ENCODE measurements at places on chromosomes 12 and 14.
A peak's percentile ranks its signal among the peaks of the same experiment; 100 is the strongest.

DNA sequence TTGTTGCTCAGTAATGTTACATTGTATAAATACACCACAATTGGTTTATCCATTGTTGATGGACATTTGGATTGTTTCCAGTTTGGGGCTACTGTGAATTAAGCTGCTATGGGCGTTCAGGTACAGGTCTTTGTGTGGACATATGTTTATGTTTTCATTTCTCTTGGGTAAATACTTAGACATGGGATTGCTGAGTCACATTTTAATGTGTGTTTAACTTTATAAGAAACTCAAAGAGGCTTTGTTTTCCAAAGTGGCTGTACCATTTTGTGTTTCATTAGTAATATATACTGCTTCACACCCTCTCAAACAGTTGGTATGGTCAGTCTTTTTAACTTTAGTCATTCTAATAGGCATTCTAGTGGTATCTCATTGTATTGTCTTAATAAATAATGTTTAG is 225.0 kb downstream of the SPTSSA start:
- H3K4me3 ChIP-seq = no peak overlapping the region
- no peaks in the 10 kb centered on the region for H3K4me1 ChIP-seq
- no peaks in the 10 kb centered on the region for H3K27me3 ChIP-seq
- no peaks in the 10 kb centered on the region for H3K36me3 ChIP-seq
- H3K27ac ChIP-seq = no peak overlapping the region
- no peak for DNase-seq

GRCh38 chr12:105429511-105429910 is 99.0 kb downstream of the C12orf75 start:
- no peak overlapping the region for H3K27ac ChIP-seq
- H3K4me1 ChIP-seq = no peaks in the 10 kb centered on the region
- DNase-seq = no peak

DNA sequence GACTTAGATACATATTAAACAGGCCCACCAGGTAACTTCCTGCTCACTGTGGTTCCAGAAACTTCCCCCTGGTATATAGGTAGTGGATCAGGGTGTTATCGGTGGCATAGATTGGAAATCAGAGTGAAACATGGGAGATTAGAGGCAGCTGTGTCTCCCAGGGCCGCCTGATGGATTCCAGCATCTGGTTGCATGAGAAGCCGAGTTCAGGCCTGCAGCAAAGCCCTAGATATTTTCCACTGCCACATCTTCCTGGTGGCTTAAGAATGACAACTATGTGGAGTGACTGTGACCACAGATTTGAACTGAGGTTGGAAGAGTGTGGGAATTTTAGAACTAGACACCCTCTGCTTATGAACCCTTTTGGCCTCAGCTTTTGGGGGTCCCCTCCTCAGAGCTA is 184.8 kb upstream of the NTF3 start:
- no peak overlapping the region for H3K27ac ChIP-seq
- DNase-seq = no peak
- no peaks in the 10 kb centered on the region for H3K36me3 ChIP-seq
- no peak overlapping the region for H3K4me3 ChIP-seq

GRCh38 chr12:77161944-77162343 is 96.6 kb upstream of the E2F7 start:
- H3K27ac ChIP-seq = no peak overlapping the region
- no peaks in the 10 kb centered on the region for H3K4me1 ChIP-seq
- H3K36me3 ChIP-seq = no peaks in the 10 kb centered on the region
- DNase-seq = no peak

- no peak for DNase-seq
- H3K4me3 ChIP-seq = no peak overlapping the region
- no peaks in the 10 kb centered on the region for H3K4me1 ChIP-seq
- H3K27me3 ChIP-seq = no peaks in the 10 kb centered on the region
- no peaks in the 10 kb centered on the region for H3K36me3 ChIP-seq
Measured at GRCh38 chr12:7650091-7650490, 15.6 kb downstream of the APOBEC1 start.

DNA sequence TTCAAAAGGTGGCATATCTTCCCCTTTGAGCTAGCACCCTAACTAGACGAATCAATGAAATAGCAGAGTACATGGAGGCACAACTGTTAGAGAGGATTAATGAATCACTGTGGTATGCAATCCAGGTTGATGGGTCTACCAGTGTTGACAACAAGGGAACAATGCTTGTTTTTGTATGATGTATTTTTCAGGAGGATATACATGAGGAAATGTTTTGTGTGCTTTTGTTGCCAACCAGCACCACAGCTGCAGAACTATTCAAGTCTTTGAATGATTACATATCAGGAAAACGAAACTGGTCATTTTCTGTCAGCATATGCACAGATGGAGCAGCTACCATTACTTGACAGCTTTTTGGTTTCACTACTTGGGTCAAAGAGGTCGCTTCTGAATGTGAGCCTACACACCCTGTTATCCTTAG is 142.6 kb downstream of the GPHN start:
- H3K27me3 ChIP-seq = no peaks in the 10 kb centered on the region
- DNase-seq = no peak
- H3K36me3 ChIP-seq = no peaks in the 10 kb centered on the region
- no peaks in the 10 kb centered on the region for H3K4me1 ChIP-seq

- no peak overlapping the region for H3K27ac ChIP-seq
- peaks cover 11% of the 10 kb centered on the region for H3K4me1 ChIP-seq
- no peak for DNase-seq
Measured at GRCh38 chr12:130830246-130830551, 8.9 kb downstream of the STX2 start.

GRCh38 chr12:82047446-82047845 is 288.3 kb upstream of the PPFIA2 start:
- H3K36me3 ChIP-seq = no peaks in the 10 kb centered on the region
- DNase-seq = no peak
- H3K4me3 ChIP-seq = no peak overlapping the region
- H3K27ac ChIP-seq = no peak overlapping the region
- no peaks in the 10 kb centered on the region for H3K27me3 ChIP-seq

DNA sequence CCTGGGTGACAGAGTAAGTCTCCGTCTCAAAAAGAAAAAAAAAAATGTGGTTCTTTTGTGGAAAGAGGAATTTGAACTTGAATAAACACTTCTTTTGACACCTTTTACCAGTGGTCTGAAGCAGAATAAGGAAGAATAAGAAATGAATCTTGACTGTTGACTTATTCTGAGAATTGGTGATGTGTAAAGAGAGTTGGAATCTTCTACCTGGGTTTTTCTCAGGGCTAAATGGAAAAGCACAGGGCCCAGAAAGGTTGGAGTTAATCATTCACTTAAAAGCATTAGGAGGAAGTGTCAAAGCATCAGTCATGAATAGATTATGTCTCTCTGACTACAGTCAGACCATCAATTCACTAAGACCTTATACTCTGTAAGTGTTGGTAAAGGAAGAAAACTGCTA is 13.9 kb downstream of the PNMA1 start:
- H3K4me1 ChIP-seq = no peaks in the 10 kb centered on the region
- H3K36me3 ChIP-seq = no peaks in the 10 kb centered on the region
- no peak overlapping the region for H3K4me3 ChIP-seq

DNA sequence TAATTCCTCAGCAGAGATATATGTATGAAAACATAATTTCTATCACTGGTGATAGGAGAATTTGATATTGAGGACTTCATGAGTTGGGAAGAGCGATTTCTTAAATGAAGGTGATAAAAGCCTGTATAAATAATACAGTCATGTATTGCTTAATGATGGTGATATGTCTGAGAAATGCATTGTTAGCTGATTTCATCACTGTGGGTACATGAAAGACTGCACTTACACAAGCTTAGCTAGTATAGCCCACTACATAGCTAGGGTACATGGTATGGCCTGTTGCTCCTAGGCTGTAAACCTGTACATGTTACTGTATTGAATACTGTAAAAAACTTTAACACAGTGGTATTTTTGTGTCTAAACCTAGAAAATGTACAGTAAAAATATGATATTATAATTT is 63.4 kb downstream of the ANO4 start:
- no peak for DNase-seq
- no peak overlapping the region for H3K27ac ChIP-seq
- H3K27me3 ChIP-seq = no peaks in the 10 kb centered on the region
- no peak overlapping the region for H3K4me3 ChIP-seq
- no peaks in the 10 kb centered on the region for H3K4me1 ChIP-seq

DNA sequence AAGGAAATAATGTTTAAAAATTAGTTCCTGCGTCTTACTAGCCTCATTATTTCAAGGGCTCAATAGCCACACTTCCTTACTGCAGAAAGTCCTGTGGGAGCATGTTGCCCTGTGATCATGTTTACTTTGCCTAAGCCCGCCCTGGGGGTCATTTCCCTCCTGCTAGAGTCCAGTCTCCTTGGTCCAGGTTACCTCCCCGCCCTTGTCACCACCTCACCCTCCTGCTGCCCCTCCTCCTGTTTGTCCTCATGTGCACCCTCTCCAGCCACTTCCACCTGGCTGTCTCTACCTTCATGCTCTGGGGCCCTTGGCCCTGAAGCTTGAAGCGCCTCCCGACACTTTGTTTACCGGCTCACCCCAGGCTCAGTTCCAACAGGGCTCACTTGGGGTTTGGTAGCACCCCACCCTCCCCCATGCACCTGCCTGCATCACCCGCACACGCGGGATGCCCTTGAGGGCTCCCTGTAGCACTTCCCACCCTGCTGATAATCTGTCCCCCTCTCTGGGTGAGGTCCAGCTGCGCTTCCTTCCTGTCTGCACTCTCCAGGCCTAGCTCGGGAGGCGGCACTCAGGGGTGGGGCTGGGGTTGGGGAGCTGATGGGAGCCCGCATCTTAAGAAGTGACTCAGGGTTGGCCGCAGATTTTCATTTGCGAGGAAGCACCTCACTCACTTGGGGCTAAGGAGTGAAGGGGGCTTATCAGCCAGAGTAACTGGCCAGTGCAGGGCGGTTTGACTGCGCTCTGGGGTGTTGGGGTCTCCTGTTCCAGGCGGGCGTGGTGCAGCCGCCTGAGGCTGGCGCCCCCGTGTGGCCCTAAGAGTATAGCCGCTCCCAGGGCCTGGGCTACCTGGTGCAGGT is 40.1 kb downstream of the SMIM41 start:
- DNase-seq = peak; percentile 94
- no peaks in the 10 kb centered on the region for H3K36me3 ChIP-seq
- H3K4me1 ChIP-seq = peaks cover 32% of the 10 kb centered on the region
- H3K27ac ChIP-seq = peak overlapping the region; percentile 74
- no peak overlapping the region for H3K4me3 ChIP-seq

GRCh38 chr12:2449586-2449985 is 345.2 kb upstream of the FKBP4 start:
- DNase-seq = no peak
- H3K36me3 ChIP-seq = no peaks in the 10 kb centered on the region
- no peaks in the 10 kb centered on the region for H3K27me3 ChIP-seq
- H3K4me3 ChIP-seq = no peak overlapping the region
- peaks cover 3% of the 10 kb centered on the region for H3K4me1 ChIP-seq

- H3K4me1 ChIP-seq = peaks cover 12% of the 10 kb centered on the region
- H3K4me3 ChIP-seq = no peak overlapping the region
- DNase-seq = no peak
- H3K27ac ChIP-seq = no peak overlapping the region
Measured at GRCh38 chr12:27965966-27966365, 6.6 kb downstream of the PTHLH start.

DNA sequence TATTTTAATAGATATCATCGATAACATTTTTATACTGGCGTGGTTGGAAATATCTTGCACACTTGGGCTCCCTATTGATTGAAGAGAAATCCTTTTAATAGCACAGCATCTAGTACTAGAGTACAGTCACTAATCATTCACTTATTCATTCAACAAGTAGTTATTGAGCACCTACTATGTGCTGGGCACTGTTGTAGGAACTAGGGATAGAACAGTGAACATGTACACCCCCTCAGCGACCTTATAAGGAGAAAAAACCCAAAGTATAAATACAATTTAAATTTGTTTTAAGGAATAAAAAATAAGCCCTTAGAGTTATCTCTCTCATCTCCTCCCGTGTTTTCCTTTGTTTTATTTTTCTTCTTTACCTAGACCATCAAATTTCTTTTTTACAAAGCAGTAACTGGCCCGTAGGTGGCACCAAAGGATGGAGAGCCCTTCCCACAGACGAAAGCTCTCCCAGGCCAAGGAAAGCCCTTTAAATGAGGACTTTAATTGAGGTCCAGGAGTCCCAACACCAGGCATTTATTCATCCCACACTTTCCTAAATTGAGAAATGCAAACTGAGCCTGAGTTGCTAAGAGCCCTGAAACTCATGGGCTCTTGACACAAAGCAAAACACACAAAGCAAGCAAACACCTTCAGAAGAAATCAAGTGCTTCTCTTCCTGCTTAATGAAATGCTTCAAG is 29.0 kb downstream of the PEBP1 start:
- H3K36me3 ChIP-seq = peaks cover 14% of the 10 kb centered on the region
- H3K4me1 ChIP-seq = peaks cover 4% of the 10 kb centered on the region
- no peaks in the 10 kb centered on the region for H3K27me3 ChIP-seq
- peak; percentile 32 for DNase-seq
- H3K4me3 ChIP-seq = no peak overlapping the region

DNA sequence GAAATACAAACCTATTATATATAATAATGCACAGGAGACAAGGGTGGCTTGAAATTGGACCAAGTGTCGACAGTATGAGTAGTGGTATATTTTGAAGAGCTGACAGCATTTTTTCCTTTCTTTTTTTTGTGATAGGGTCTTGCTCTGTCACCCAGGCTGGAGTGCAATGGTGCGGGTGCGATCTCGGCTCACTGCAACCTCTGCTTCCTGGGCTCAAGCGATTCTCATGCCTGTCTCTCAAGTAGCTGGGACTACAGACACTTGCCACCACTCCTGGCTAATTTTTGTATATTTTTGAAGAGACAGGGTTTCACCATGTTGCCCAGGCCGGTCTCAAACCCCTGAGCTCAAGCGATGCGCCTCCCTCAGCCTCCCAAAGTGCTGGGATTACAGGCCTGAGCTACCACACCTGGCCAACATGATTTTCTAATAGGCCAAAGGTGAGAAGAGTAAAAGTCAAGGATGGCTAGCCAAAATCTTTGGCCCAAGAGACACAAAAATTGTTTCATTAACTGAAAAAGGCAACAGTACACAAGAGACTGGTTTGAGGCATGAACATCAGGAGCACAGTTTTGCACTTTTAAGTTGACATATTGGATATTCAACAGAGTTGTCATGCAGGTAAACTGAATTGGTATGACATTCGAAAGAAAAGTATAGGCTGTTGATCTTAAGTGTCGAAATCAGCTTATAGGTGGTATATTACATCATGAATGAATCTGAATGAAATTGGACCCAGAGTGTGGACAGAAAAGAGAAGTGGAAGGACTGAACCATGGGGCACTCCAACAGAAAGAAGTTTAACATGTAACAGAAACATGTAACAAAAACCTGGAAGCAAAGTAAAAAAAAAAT is 12.5 kb downstream of the HNRNPC start:
- no peak overlapping the region for H3K4me3 ChIP-seq
- H3K27me3 ChIP-seq = no peaks in the 10 kb centered on the region
- DNase-seq = no peak

DNA sequence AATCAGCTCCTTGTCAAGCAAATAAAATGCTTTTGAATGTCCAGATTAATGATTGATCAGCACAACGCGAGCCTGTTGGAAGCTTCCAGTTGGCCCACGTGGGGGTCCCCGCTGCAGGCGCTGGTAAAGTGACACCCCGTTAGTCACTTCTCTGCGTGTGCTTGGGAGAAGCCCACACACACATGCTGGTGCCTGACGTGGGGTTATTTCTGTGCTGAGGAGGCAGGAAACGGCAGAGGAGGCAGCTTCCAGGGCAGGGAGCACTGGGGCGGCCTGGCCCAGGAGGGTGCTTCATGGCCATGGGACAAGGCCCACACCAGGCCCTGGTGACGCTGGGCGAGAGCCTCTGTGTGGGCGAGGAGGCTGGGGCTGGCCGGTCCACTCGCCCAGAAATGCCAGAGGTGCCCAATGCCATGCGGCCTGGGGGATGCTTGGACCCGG is 101.5 kb downstream of the KIF26A start:
- H3K4me3 ChIP-seq = no peak overlapping the region
- H3K27ac ChIP-seq = no peak overlapping the region
- H3K27me3 ChIP-seq = no peaks in the 10 kb centered on the region
- DNase-seq = no peak

All from thyroid gland (tissue), 4 donors.